ENCODE measurements at places on chromosomes 6 and 20.

DNA sequence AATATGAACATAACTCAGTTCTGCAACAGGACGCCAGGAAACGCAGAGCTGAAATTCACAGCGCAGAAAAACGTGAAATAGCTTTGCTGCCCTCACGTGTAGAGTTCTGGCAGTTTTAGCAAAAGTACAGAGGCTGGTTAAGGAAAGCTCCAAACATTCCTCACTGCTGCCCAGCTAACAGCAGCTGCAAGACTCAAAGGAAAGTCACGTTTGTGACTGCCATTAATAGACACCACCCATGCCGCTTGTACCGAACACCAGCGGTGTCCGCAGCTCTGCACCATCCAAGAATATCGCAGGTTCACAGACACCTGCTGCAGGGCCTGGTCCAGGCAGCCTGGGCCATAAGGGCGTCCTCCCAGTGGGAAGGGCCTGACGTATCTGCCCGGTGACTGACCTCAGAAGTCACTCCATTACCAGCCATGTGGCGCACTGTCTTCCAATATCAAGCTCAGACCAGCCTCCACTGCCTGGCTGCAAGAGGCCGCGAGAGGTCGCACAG lies 61.4 kb downstream of the WDR27 start:
- DNase-seq = no peak

GRCh38 chr6:150129616-150130505 lies 13.0 kb upstream of the PPP1R14C start:
- no peak for DNase-seq

DNA sequence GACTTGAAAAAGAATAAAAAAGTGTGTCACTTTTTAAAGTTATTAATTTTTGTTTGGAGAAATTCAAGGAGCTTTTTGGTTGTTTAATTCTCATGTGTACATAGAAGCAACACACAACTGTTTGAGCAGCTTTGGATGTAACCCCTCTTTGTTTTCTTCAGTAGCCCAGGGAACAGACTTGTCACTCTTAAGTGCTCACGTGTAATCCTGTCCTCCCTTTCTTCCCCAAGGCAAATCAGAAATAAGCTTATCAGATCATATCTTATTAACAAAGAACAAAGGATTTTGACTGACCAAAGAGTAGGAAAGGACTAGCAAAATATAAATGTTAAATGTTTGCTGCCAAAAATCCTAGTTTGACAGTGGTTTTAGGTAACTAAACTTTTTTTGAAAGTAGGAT lies 7.3 kb upstream of the FLRT3 start:
- DNase-seq = no peak

- no peak for DNase-seq
These were observed 64.0 kb upstream of the ELOVL5 start for GRCh38 chr6:53412751-53413150.

DNA sequence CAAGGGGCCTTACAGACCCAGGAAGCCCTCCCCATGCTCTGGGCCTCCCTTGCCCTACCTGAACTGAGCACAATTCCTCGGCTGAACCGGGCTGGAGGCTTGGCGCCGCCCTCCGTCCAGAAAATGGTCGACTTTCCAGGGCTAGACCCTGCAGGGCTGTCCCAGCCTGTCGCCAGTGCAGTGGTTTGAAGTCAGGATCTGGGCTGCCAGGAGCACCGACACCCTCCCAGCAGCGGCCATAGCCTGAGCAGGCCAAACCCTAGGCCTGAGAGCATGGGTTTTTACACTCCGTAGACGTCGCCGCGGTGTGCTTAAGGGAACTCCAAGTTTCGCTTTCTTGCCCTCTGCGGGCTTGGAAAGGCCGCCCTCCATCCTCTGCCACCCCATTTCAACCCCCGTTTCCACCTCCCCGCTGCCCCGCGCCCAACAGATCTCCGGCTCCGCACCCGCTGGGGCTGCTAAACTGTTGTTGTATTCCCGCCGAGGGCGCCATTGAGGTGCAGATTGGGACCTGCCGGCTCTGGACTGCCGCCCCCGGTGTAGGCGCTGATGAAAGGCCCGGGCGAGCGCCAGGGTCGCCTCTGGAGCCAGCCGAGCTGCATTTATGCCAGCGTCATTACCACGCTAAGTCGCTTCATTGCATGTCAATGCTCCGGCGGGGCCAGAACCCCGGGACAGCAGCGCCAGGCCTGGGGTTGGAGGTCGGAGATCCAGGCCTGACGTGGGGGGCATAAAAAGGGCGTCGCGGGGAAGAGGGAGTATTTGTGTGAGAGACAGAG lies 2.2 kb upstream of the TFAP2A start:
- no peak for DNase-seq

DNA sequence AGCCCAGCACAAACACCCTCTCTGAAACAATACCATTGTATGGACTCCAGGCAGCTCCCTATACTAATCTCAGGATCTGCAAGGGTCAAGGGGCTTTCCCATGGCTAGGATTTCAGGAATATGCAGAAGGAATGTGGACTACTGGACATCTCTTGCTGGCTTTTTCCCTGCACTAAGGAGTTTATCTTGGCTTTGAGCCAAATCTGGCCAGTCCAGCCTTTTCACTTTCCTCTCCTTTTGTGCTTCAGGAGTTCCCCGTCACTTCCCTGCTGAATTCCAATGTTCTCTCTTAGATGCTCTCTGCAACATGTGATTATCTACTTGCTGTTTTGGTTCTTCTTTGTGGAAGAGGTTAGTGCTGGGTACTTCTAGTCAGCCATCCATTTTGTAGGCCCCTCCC lies 568.2 kb downstream of the HDGFL1 start:
- no peak for DNase-seq

GRCh38 chr6:1191141-1191630 lies 120.7 kb upstream of the FOXQ1 start:
- no peak for DNase-seq

DNA sequence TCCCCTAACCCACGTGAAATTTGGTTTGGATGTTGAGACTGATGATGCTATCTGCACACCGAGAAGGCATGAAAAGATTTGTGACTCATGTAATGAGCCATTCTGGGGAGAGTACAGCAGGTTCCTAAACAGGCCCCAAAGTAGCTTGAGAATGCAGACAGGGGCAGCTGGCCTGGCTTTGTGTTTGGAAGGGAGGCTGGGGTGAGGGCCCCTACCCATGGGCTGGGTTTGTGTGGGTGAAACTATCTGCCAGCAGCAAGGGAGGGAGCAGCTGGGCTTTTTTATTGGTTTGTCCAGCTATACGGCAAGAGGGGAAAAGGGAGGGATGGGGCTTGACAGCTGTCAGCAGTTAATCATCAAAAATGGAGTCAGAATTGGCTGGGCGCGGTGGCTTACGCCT lies 87.0 kb upstream of the RNF24 start:
- DNase-seq = peak; percentile 32

- no peak for DNase-seq
These were observed 44.5 kb downstream of the RPRD1B start for GRCh38 chr20:38078084-38078483.

GRCh38 chr6:90169374-90169773 lies 127.3 kb downstream of the BACH2 start:
- DNase-seq = no peak

DNA sequence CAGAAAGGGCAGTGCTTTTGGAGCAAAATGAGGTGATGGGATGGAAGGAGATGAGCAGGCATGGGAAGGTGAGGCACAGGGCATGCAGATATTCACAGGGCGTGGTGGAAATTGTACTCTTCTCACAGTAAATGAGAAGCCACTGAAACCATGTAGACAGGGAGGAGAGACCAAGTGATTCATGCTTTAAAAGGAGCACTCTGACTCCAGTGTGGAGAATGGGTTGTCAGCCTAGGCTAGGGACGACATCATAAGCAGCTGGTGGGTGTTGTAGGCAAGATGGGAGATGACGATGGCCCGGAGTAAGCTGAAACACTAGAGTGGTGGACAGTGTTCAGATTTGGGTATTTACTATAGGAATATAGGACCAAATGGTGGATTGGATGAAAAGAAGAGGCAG lies 18.4 kb downstream of the PDE7B start:
- DNase-seq = no peak

DNA sequence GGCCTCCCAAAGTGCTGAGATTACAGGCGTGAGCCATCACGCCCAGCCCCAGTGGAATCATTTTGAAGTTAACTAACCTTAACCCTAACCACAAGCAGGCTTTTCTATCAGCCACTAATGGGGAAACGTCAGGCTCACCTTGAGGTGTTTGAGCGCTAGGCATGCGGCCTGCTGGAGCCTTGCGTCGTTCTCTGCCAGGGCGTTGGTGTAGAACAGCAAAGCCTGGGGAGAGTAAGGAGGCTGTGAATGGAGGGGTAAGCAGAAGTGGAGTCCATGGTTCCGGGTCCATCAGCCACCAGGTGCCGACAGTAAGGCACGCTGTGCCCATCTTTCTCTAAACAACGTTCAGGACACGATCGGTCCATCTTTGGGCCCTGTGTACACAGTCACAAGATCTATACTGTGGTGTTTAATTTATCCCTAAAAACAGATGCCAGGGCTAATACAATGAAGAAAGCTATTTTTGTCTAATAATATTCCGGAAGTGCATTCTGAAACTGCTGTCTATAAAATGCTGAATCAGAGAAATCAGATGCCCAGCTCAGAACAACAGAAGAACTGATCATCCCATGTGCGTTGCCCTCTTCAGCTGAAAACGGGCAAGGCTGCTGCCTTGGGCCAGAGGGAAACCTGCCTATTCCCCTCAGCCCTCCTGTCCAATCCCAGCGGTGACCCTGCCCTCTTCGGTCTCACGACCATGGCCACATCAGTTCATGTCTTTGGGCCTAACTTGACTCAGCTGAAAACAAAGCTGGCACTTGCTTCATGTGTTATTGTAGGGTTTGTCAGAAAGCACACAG lies 79.6 kb downstream of the PTPN1 start:
- DNase-seq = no peak

GRCh38 chr6:28589234-28589956 lies 63.7 kb downstream of the GPX5 start:
- DNase-seq = peak; percentile 23

- no peak for DNase-seq
These were observed 50.4 kb downstream of the JARID2 start for GRCh38 chr6:15296249-15296648.

DNA sequence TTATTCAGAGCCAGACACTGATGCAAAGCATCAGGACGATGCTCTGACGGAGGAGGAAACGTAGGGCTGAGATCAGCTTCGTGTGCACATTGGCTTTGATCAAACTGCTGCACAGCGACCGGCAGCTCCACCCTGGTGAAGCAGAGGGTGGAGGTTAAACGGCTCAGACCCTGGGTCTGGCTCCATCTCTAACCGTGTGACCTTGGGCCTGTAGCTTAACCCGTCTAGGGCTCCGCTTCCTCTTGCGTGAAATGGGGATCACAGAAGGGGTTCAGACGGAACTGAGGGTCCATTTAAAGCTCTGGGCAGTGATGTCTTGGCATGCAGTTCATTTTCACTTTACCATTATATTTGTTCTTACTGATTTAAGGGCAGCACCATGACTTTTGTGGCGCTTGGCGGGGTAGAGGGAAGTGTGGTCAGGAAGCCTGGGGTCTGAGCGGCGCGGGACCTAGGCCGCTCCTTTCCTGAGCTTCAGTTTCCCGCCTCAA lies 644 bp downstream of the RBL1 start:
- no peak for DNase-seq

- no peak for DNase-seq
These were observed 14.7 kb downstream of the FOXF2 start for GRCh38 chr6:1403851-1404712.
